ENCODE measurements at places on chromosomes 13 and 19.
A peak's percentile ranks its signal among the peaks of the same experiment; 100 is the strongest.

- DNase-seq = no peak
These were observed 59.3 kb downstream of the TSHZ3 start for GRCh38 chr19:31289976-31290375.

DNA sequence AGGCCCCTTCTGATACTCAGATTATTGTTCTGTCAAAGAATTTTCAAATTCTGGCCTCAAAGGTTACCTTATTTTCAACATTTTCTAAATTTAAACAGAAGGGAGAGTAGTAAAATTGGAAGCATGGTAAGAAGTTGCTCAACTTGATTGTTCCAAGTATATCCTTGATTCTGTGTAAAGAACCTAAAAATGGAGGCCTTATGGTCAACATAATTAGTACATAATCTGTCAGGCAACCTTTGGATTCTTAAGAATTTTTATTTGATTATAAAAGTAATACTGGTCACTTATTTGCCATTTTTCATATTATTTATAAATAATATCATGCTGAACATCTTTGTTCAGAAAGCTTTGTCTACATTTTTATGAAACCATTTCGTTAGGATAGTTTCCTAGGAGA is 83.9 kb downstream of the STARD13 start:
- no peak for DNase-seq

- no peak for DNase-seq
These were observed 6.0 kb downstream of the UBL3 start for GRCh38 chr13:29844441-29844840.

DNA sequence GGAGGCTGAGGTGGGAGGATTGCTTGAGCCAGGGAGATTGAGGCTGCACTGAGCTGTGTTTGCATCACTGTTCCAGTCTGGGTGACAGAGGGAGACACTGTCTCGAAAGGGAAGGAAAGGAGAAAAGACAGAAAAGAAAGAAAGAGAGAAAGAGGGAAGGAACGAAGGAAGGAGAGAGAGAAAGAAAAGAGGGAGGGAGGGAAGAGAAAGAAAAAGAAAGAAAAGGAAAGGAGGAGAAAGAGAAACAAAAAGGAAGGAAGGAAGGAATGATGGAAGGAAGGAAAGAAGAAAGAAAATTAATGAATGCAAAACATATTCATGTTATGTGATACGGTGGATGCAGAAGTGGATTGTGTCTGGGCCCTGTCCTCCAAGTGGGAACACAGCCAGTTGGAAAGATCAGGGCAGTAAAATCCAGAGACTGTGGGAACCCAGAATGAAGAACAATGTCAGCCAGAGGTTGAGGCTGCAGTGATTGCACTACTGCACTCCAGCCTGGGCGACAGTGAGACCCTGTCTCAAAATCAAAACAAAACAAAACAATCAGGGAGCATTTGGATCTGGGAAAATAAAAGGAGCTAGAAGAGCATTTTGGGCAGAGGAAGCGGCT is 6.2 kb downstream of the PHLDB3 start:
- DNase-seq = no peak

GRCh38 chr13:113648216-113648610 is 9.8 kb downstream of the ATP4B start:
- no peak for DNase-seq

DNA sequence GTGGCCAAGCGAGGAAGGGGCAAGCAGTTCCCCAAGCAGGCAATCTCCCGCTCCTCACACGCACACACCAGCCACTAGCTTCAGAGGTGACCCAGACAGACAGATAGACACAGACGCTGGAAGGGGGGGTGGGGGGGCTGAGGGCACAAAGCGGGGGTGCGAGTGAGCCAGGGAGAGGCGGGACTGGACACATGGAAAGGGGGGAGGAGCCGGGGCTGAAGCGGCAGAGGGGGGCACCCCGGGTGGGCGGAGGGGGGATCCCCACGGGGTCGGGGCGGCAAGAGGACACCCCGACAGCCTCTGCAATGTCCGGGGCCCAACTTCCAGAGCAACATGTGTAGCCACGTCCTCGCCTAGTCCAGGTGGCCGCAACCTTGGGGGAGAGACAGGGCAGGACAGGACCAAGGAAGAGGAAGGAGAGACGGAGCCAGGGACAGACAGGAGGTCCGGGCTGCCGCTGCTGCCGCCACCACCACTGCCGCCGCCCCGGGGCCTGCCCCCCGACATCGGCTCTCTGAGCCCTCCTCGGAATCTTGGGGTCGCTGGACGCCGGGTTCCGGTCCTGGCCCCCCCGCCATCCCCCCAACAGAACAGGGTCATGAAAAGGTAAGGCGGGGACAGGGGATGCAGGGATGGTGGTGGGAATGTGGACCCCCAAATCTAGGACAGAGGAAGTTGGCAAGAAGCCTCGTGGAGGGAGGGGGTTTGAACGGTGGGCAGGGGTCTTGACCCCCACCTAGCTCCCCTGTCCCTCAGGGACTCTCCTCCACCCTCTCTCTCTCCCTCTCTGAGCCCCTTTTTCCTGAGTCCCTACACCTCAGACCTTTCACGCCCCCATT is 1.1 kb downstream of the GRIN2D start:
- DNase-seq = no peak

- DNase-seq = no peak
These were observed 31.1 kb upstream of the CYP2S1 start for GRCh38 chr19:41161903-41162302.

DNA sequence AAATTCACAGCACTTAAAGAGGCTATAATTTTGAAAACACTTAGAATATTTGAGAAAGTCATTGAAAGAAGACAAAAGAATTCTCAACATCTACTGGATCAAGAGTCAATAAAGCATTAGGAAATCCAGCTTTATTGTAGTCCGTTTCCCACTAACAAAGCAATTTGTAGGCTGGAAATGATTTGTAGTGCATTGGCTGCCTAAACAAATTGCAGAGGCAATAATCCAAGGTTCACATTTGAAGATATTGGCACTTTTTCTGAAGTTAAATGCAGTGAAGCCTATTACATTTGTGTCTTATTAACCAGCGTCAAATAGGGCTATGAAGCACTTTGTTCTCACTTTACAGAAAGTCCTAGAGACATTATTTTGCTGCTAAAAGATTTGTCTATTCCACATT is 848.1 kb upstream of the SLITRK1 start:
- DNase-seq = no peak

DNA sequence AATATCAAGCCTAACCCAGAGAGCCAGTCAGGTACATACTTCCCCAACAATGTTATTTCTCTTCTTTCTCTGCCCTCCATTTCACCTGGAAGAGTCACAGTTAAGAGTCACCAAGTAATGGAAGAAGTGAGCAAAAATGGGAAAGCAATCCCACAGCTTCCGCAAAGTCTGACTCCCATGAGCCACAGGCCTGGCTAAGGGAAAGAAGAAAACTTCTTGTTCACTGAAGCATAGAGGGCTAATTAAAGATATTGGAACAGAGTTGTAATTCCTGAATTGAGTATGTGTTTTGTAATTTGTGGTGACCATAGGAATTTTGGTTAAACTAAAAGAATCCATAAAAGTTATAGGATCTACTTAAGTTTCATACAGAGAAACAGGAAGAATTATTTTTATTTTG is 830.9 kb upstream of the PCDH20 start:
- peak; percentile 15 for DNase-seq

- DNase-seq = no peak
These were observed 435.1 kb downstream of the IRS2 start for GRCh38 chr13:109351236-109351635.

DNA sequence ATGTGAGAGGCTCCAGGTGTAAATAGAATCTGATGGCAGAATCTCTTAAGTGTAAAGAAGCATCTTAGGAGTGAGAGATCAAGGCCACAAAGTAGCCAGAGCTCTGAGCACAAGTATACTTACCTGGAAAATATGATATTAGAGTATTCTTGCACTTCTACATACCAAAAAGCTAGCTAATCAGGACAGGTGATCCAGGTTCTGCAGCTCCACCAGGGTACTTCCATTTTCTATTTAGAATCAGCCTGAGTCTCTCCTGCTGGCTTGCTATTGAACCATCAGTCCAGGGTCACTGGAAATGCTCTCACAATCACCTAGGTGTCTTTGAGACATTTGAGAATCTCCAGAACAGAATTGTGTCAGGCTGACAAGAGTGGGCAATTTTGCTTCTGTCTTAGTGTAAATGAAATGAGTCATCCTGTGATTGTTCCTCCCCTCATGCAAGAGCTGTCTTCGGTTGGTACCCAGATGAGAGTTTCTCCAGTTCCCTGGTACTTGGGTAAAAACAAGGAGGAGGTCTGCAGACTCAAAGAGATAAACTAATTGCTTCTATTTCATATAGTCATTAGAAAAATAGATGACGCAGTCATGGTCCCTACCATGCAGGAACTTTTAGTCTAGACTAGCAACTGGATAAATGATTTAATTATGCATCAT is 14.6 kb downstream of the ZNF254 start:
- no peak for DNase-seq

DNA sequence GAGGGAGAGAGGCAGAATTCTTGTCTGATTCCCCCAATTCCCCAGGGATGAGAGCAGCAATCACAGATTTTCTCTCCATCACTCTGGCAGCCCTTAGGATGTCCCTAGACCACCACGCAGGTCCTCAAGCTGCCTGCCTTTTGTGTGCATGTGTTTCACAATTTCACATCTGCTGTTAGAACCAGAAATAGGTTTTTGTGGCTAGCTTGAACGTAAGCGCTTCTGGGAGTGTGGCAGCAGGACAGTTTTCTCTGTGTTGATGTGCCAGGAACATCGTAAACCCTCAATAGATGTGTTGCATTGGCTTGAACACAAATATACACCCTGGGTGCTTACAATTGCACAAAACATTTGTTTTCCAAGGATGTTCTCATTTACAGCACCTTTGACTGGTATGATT is 78.8 kb upstream of the TMTC4 start:
- DNase-seq = no peak

GRCh38 chr19:54245936-54246335 is 3.3 kb upstream of the LILRA6 start:
- no peak for DNase-seq

- DNase-seq = no peak
These were observed 135.4 kb downstream of the LACC1 start for GRCh38 chr13:44015118-44015517.

- no peak for DNase-seq
These were observed 3.1 kb downstream of the PPP1R14A start for GRCh38 chr19:38252941-38253691.

- peak; percentile 93 for DNase-seq
These were observed at the start of gene LRCH1 for GRCh38 chr13:46552889-46553520. Gene LRCH1 (plus strand): TSS chr13:46553170. CDS start chr13:46553397, 227 bp downstream.

DNA sequence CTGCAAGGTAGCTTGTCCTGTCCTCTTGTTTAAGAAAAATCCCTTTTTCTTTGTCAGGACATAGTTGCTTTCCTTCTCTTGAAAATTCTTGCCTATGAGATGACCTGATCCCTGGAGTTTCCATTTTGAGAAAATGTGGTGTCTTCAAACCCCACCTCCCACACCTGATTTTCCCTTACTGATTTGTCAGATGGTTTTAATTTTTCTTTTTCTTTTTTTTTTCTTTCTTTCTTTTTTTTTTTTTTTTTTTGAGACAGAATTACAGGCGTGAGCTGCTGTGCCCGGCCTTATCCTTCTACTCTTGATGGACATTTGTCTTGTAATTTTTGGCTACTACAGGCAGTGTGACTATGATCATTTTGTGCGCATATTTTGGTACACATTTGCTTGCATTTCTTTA is 1.2 kb downstream of the ZNF345 start:
- no peak for DNase-seq

GRCh38 chr13:95603887-95604555 is 40.5 kb downstream of the DZIP1 start:
- DNase-seq = peak; percentile 43

DNA sequence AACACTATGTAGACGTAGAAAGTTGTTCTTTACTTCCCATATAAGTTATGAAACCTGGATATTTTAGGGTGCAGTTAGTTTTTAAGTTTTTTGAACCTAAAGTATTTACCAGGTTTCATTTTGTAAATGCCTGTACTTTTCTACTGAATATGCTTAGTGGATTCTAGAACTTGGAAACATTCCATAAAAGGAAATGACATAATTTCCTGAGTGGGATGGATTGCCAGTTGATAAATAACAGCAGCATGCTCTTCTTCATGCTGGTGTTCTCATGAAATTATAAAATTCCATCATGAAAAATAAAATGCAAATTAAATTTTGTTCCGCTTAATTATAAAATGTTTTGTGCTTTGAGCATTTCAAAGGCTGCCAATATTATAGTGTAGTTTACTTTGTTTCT is 362.2 kb upstream of the PCDH20 start:
- no peak for DNase-seq

DNA sequence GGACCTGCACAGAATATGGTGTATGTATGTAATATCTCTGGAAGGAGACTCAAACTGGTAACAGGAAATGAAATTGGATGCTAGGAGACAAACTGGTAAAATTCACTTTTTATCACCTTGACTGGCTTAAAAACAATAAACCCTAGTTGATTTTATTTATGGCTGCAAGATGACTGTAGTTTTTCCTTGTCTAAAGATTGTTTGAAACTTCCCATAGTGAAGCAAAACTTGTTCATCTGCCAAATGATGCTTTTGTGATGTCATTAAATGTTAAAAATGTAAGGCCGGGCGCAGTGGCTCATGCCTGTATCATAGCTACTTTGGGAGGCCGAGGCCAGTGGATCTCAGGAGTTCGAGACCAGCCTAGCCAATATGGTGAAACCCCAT is 2.5 kb upstream of the ECH1 start:
- no peak for DNase-seq

DNA sequence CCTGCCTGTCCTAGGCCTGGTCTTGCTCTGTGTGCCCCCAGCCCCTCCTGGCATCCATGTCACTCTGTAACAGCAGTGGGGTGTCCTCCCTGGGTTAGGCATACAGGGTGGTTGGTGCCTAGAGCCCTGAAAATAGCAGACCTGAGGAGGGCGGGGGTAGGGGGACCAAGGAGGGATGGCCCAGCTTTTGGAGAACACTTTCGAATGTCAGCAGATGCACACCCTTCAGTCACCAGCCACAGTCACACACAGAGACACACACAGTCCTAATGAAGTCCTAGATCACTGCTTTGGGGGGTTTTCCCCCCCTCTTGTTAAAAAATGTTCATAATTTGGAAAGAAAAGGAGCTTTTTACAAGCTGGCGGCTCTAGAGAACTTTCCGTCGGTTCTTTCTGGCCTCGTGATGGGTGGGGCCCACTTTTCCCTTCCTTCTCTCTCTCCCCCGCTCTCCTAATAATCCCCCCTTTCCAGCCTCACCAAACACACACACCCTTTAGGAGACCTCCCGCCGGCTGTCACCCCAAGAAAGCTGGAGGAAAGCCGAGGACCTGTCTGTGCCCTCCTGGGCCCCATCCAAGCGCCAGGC is 47.9 kb downstream of the LYL1 start:
- DNase-seq = no peak

DNA sequence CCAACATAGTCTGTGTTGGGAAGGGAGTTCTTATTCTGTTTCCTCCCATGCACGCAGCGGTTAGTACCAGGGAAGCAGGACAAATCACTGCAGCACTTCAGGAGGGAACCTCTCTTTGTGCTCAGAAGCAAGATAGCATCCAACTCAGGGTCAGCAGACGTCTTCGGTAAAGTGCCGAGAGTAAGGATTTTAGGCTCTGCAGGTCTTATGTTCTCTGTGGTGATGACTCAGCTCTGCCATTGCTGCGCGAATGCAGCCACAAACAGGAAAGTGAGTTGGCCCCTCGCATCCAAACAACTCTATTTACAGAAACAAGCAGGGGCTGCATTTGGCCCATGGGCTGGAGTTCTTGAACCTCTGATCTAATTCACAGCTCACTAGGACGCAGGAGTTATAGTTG is 122.1 kb upstream of the SPATA13 start:
- peak; percentile 85 for DNase-seq

- DNase-seq = no peak
These were observed 3.7 kb downstream of the ZNF787 start for GRCh38 chr19:56117376-56117884.

Measured in fibroblast of lung (primary cell).